ENCODE measurements at places on chromosomes 13 and 19.
A peak's percentile ranks its signal among the peaks of the same experiment; 100 is the strongest.

GRCh38 chr13:32447894-32448623, 20.1 kb upstream of the N4BP2L1 start:
- H3K4me3 ChIP-seq, result no peak overlapping the region
- H3K27ac ChIP-seq, result no peak overlapping the region
- DNase-seq, result no peak
- peaks cover 14% of the 10 kb centered on the region for H3K4me1 ChIP-seq
- H3K36me3 ChIP-seq, result peaks cover 5% of the 10 kb centered on the region

- peak; percentile 53 for DNase-seq
- H3K4me1 ChIP-seq, result peaks cover 46% of the 10 kb centered on the region
- H3K36me3 ChIP-seq, result peaks cover 15% of the 10 kb centered on the region
- peak overlapping the region; percentile 91 for H3K27ac ChIP-seq
These were observed 138.9 kb upstream of the RFC3 start for GRCh38 chr13:33678906-33679657.

GRCh38 chr19:46976845-46977320, 42.8 kb upstream of the NPAS1 start:
- no peak overlapping the region for H3K4me3 ChIP-seq
- H3K27ac ChIP-seq, result no peak overlapping the region
- no peaks in the 10 kb centered on the region for H3K27me3 ChIP-seq
- no peak for DNase-seq

GRCh38 chr13:44309794-44310757, 63.5 kb upstream of the SERP2 start:
- H3K4me1 ChIP-seq, result peaks cover 6% of the 10 kb centered on the region
- no peak for DNase-seq
- H3K27me3 ChIP-seq, result peaks cover 40% of the 10 kb centered on the region
- H3K4me3 ChIP-seq, result no peak overlapping the region
- no peak overlapping the region for H3K27ac ChIP-seq

- H3K36me3 ChIP-seq, result no peaks in the 10 kb centered on the region
- no peak overlapping the region for H3K4me3 ChIP-seq
- no peak overlapping the region for H3K27ac ChIP-seq
These were observed 218.8 kb downstream of the TEX29 start for GRCh38 chr13:111539252-111539651.

GRCh38 chr19:45674946-45675345, 6.9 kb downstream of the GIPR start:
- peaks cover 7% of the 10 kb centered on the region for H3K27me3 ChIP-seq
- no peak overlapping the region for H3K4me3 ChIP-seq
- DNase-seq, result no peak
- H3K27ac ChIP-seq, result no peak overlapping the region
- H3K4me1 ChIP-seq, result peaks cover 16% of the 10 kb centered on the region

- no peak overlapping the region for H3K27ac ChIP-seq
- DNase-seq, result peak; percentile 53
- no peak overlapping the region for H3K4me3 ChIP-seq
- H3K27me3 ChIP-seq, result peaks cover 5% of the 10 kb centered on the region
- H3K36me3 ChIP-seq, result no peaks in the 10 kb centered on the region
These were observed 53.1 kb upstream of the SERPINE3 start for GRCh38 chr13:51286135-51287002.
